Activated CD4-positive, alpha-beta T cell treated with anti-CD3 and anti-CD28 coated beads for 48 hours (primary cell): ENCODE measurements at places on chromosomes 4 and X.

- no peak for DNase-seq
These were observed 115.2 kb downstream of the GLRA3 start for GRCh38 chr4:174713821-174714220.

DNA sequence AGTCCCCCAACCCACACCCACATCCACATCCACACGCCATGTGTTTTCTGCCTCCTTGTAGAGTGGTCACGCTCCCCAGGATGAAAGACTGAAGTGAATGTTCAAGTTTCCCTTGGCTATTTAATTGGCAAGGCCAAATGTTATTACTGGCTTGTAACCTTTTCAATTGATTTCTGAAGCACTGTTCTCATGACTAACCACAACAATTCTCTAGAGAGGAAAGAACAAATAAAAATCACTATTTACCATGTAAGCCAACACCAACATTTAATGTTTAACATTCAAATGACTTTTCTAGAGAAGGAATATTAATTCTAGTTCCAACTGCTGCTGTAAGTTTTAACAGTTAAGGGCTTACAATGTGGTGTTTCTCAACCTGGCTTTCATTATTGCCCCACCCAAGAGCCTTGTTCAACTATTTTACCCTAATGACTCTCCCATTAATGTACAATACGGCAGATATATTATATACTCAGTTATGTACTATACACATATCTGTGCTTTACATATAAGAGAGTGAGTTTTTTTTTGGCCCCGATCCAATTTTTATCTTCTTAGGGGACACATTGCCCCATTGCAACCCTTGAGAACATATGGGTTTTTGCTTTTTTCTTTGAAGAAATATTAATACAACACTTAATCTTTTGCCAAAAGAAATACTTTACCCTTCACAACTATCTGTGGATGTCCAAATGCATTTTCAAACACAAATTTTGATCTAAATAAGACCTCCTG, 46.5 kb downstream of the RELL1 start:
- no peak for DNase-seq

DNA sequence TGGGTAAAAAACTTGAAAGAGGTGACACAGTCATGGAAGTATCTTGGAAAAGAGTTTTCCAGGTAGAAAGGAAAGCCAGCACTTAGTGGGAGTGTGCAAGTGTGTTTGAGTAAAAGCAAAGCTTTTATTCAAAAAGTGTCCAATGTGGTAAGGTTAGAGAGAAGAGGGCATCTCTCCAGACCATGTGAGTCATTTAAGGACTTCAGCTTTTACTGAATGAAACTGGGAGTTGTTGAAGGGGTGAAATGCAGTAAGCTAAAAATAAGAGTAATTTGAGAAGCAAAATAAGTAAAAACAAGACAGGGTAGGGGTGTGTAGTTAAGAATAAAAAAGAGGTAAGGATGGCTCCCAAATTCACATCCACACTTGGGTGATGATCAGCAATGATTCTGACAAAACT, 238.9 kb downstream of the SLC7A11 start:
- DNase-seq, result no peak

- no peak for DNase-seq
These were observed 109.6 kb downstream of the PACRGL start for GRCh38 chr4:20809812-20810211.

- DNase-seq, result no peak
These were observed 4.2 kb downstream of the LETM1 start for GRCh38 chr4:1851575-1852410.

DNA sequence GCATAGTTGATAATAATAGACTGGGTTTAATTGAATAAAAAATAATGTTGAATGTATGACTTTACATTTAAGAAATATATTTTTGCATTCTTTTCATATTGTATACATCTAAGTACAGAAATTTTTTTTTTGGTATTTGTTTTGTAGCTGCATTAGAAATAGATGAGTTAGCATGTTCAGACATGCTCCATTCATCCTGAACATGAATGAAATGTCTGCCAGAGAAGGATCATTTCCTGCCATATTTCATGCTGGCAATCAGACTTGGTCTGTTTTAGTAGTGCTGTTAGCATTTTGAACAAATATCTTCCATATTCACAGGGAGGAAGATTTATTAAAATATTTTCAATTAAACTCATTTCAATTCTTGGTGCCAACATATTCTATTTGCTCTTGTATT, 98.9 kb downstream of the FRMPD4 start:
- no peak for DNase-seq

GRCh38 chr4:77434299-77435092, 171.1 kb upstream of the CXCL13 start:
- DNase-seq, result no peak

DNA sequence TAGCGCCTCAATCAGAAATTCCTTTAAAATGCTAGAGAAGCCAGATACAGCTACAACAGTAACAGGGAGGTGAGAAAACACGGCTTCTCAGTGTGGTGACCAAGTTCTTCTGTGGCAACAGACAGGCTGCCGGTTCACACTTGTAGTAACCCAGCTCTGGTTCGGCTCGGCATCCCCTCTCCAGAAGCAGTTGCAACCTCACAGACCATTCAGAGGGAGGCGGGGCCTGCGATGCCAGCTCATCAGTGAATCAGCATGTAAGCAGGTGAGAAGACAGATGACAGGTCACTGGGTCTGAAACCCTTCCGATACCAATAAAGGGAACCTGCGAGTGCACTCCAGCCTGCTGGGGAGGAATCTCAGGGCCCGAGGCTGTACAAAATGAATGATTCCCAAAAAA, 251.0 kb downstream of the KCNIP4 start:
- peak; percentile 10 for DNase-seq

- peak; percentile 52 for DNase-seq
These were observed 119.5 kb upstream of the AFF2 start for GRCh38 chrX:148380650-148381561.

- no peak for DNase-seq
These were observed 124.3 kb downstream of the STIM2 start for GRCh38 chr4:26984896-26985295.

DNA sequence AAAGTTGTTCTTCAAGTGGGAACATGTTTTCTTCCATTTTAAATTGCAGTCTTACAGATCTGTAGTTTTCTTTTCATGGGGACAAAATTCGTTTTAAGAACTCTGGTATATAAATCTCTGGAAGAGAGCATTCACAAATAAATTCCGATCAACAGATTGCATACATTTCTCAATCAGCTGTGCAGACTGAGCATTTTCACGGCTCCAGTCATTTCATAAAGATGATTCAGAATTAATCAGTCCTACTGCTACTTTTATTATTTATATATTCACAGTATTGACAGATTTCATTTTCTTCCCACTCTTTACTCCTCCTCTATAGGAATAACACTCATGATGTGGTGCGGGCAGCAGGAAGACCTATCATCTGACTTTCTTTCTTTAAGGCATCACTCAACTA, 534.9 kb upstream of the FTHL17 start:
- DNase-seq, result no peak

GRCh38 chr4:5084911-5085475, 33.7 kb downstream of the STK32B start:
- no peak for DNase-seq

DNA sequence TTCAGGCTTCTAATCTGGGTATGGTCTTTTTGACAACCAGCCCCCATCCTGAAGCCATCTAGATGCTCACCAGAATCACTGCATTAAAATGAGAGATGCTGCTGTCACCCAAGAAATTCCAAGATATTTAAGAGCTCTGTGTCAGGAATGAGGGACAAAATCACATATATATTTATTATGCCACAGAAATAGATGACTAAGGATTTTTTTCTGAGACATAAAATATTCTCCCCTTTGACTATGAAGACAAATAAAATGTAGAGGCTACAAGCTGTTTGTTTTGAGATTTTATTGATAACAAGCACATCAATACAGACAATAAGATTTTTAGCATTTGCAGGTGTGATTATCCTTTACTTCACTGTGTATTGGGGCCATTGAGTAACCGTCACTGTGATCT, 77.4 kb downstream of the COMMD8 start:
- no peak for DNase-seq

- no peak for DNase-seq
These were observed 25.4 kb downstream of the RBPJ start for GRCh38 chr4:26346203-26346620.

DNA sequence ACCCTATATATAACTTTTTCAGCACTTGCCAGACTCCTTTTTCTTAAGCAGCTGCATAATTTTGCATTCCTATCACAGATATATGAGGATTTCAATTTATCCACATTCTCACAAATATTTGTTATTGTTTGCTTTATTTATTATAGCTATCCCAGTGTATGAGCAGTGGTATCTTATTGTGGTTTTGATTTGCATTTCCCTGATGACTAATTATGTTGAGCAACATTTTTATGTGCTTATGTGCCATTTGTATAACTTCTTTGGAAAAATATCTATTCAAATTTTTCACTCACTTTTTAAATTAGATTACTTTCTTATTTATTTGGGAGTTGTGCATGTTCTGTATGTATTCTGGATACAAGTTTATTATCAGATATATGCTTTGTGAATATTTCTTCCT, 361.9 kb downstream of the KCTD8 start:
- DNase-seq, result no peak

DNA sequence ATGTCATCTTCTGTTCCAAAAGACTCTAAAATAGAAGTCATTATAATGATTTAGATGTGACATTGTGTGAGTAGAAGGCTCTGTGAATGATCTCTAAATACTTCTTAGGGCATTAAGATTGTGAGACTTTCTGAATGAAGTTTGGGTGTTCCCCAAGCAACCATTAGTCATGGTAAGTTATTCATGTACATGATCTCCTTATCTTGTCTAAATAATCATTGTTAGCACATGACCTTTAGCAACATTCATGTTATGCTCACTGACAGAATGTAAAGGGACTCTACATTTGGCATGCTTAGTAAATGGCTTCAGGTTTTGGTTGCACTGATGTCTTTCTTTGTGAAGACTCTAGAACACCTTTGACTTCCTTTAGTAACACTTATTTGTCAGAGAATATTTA, 140.8 kb upstream of the AGA start:
- DNase-seq, result no peak

DNA sequence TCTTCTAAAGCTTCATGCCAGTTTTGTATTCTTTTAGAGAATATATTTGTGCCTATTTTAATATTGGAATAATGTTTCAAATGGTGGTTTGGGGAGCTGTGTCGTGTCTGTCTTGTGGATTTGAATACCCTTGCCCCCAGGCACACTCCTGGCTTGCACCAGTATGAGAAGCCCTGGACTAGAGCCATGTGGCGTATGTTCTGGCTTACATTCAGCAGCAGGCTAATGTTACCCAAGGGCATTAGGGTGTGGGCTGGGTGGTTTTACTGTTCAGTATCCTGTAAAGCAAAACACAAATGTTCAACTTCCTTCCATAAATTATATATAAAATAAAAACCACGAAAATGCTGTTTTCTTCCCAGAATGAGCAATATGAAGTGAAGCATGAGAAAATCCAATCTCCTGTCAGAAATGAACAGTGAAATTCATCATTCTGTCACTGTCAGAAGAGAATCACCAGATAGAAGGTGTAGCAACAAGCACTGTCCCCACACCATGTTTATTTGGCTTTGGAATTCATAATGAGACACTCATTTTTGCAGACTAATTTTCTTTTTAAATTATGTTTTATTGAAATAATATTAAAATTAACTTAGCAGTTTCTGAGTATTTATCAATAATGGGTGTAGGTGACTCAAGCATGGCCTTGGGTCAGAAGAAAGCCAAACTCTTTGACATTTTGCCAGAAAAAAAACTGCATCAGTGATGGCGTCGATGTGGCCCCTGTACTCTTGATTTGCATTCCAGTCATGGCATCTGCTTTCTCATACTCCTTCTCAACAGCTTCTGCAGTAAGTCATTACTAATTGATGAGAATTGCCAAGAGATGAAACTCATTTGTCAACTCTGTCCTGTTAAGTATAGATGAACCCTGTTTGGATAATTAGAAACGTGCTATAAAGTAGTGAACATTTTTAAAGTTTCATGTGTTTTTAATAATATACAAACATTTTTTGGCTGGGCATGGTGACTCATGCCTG, 43.8 kb downstream of the WWC2 start:
- no peak for DNase-seq

- no peak for DNase-seq
These were observed 8.5 kb downstream of the FRAS1 start for GRCh38 chr4:78065508-78066192.

DNA sequence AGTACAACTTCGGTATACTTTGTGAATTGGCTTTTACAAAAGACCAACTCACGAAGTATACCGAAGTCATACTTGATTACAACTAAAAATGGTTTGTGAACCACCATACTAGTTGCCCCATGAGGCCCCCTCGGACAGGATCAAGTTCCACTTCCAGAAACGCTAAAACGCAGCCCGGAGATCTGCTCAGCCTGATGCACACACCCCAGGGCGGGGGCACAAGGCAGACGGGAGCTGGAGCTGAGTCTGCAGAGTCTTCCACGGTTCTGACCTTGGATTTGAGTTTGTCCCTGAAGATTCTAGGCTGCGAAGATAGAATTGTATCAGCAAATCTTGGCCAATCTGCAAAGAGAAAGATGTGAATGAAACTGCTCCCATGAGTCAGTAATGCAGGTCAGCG, 118.1 kb downstream of the SORCS2 start:
- DNase-seq, result no peak

DNA sequence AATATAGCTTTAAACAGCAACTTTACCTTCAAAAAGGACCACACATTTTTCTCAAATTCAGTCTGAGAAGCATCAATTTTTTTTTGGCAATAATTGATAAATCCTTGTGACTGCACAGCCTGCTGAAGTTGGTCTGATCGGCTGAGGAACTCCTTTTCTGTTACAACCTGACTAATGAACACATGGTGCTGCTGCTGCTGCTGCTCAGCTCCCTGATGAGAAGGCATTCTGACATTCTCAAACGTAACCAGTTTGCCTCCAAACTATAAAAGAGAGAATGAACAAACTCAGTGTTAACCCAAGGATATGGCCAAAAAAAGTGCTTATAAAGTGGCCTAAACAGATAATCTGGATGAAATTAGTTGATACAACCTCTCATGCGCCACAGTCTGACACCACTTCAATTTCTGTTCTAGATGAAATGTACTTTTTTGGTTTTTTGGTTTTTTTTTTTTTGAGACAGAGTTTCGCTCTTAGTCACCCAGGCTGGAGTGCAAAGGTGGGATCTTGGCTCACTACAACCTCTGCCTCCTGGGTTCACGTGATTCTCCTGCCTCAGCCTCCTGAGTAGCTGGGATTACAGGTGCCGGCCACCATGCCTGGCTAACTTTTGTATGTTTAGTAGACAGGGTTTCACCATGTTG, 26.5 kb downstream of the SEC31A start:
- DNase-seq, result peak; percentile 17

DNA sequence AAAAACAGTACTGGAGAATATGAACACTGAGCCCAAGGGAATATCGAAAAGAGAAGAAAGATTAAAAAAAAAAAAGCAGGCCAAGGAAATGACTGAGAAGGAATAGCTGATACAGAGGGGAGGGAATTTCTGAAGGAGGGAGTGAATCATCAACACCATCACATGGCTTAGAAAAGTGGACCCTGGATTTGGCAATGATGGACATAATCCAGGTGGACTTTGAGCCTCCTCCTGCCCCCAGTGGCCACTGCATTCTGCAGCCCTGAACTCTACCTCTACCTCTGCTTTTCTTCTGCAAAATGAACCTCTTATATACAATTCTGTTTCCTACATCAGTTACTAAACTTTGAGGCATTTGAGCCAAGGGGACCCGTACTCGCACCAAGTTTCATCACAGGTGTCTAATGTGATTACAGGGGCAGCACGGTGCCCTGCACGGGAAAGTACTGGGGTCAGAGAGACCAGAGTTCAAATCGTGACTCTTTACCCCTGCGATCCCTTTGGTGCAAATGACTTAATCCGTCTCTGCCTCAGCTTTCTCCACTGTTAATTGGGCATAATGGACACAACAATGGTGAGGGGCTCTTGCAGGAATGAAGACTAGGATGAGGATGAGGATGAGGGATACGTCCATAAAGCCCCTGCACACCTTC, 1.1 kb downstream of the OCIAD2 start:
- DNase-seq, result no peak

GRCh38 chr4:160947653-160948052, 1216.1 kb downstream of the FSTL5 start:
- DNase-seq, result no peak
